ENCODE measurements at places on chromosomes 4 and X.

- no peak for DNase-seq
These were observed 9.0 kb downstream of the ARAP2 start for GRCh38 chr4:36235306-36235705.

GRCh38 chr4:4689694-4690440 lies 148.0 kb upstream of the STX18 start:
- DNase-seq = no peak

- no peak for DNase-seq
These were observed 551.4 kb downstream of the IQCM start for GRCh38 chr4:149264093-149264733.

DNA sequence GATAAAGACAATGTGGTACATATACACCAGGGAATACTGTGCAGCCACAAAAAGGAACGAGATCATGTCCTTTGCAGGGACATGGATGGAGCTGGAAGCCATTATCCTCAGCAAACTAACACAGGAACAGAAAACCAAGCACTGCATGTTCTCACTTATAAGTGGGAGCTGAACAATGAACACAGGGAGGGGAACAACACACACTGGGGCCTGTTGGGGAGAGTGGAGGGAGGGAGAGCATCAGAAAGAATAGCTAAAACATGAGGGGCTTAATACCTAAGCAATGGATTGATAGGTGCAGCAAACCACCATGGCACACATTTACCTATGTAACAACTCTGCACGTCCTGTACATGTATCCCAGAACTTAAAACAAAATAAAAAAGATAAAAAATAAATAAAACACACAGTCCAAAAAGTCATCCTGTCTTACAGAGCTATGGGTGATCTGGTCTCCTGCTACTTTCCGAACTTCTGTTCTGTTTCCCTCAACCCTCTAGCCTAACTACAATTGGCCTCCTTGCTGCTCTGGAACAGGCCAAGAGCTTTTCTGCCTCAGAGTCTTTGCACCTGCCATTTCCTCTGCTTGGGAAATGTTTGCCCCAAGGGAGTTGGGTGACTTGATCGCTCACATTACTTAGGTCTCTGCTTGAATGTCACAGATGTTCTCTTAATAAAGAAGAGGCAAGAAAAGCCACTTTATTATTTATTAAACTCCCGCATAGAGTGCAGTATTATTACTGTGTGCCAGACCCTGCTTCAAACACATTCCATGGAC lies 1.1 kb upstream of the CD38 start:
- DNase-seq = no peak

DNA sequence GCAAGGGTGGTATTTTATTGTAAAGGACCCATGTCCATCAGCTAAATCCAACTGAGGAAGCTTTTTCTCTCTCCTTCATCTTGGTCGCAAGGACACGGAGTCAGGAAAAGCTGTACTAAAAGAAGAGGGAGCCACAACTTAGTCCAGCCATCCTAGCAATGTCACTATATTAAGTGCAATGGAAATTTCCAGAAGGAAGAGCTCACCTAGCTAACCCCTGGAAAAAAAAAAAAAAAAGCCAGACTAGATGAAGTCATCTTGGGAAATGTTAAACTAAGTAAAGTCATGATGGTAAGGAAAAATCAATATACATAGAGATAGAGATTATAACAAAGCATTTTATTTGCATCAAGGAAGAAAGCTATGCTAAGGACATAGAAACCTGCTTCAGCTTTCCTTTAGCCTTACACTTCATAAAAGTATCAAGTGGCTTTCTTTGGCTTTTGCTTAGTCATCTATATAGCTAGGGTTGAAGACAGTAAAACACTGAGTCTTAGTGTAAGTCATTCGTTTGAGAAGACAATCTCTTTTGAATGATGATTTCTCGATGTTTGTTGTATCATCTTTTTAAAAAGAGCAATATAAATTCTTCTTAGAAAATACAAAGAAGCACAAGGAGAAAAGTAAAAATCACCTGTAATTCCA lies 18.6 kb upstream of the CA5B start:
- DNase-seq = no peak

GRCh38 chr4:181085557-181085956 lies 1157.6 kb upstream of the TENM3 start:
- no peak for DNase-seq
